Endodermal cell (in vitro differentiated cells): ENCODE measurements at places on chromosomes 11 and 22.

DNA sequence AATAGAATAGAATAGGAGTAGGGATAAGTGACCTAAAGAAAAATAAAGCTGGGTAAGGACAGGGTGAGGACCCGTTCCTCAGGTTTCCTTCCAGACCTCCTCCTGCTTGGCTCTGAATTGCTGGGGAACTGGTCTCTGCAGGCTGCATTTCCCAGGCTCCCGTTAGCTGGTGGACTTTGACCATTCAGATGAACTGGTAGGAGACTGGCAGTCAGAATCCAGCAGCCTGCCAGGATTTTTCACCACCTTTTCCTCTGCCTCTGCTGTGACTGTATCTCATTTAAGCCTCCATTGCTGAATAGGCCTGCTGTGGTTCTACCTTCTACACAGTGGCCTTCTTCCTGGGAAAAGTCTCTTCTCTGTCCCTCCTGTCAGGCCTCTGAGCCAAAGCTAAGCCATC lies 24.6 kb upstream of the SMPD1 start:
- no peak for DNase-seq

DNA sequence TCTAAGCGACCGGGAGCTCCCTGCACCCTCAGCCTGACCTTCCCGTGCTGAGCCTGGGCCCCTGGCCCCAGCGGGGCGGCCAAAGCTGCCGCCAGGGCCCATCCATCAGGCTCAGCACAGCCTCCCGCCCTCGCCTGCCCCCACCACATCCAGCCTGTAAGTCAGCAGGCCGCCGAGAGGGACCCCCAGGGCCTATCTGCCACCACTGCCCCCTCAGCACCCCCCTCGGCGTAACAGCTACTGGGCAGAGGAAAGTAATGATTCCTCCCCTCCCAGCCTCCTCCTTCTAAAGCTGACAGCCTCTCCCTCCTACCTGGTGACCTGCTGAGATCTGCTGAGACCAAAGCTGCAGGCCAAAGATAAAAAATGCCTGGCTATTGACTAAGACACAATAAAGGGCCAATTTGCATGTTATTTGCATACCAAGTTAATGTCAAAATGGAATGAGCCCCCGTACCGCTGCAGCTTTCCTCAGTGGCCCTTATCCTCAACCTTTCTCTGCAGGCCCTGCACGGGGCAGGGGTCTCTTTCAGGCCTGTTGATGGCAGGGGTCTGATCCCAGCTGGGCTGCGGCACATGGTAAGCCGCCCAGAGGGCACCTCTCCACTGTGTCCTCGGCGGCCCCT lies 51.6 kb downstream of the RPUSD4 start:
- DNase-seq, result peak; percentile 88

GRCh38 chr22:24323695-24324094 lies 53.1 kb downstream of the SPECC1L start:
- DNase-seq, result no peak

GRCh38 chr22:38694049-38694448 lies 6.7 kb downstream of the JOSD1 start:
- no peak for DNase-seq

- DNase-seq, result no peak
These were observed 4.6 kb downstream of the TNRC6B start for GRCh38 chr22:40182231-40182835.

- DNase-seq, result peak; percentile 95
These were observed 97.5 kb downstream of the TSPAN18 start for GRCh38 chr11:44824300-44824704.

- no peak for DNase-seq
These were observed 349 bp downstream of the TSSC4 start for GRCh38 chr11:2400762-2401435.

DNA sequence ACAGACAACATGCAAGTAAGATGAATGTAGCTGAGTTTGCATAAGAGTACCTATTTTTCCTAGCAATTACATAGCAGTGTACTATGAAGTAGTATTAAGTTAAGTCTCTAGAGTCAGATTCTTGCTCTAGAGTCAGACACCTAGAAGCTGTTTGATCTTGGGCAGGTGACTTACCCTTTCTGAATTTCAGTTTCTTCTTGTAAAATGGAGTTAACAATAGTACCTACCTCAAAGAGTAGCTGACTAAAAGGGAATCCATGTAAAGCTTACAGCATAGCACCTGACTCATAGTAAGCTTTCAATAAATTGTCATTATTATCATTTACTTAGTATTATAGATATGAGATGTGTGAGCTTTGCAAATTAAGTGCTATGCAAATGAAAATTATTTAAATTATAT lies 47.8 kb upstream of the PTPRJ start:
- no peak for DNase-seq

DNA sequence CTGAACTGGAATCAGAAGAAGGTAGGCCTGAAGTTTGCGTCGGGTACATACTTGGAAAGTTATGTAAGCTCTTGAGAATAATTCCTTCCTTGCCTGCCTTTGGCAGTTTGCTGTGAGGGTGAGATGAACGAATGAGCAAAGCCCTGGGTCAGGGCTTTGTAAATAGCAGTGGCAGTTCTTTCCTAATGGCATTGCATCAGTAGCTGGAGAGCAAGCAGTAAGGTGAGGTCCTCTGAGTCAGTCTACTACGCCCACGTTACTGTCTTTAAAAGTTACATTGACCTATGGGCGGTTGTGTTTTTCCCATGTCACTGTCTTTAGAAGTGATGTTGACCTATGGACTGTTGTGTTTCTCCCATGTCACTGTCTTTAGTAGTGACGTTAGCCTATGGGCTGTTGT lies 179.1 kb upstream of the E2F8 start:
- no peak for DNase-seq

DNA sequence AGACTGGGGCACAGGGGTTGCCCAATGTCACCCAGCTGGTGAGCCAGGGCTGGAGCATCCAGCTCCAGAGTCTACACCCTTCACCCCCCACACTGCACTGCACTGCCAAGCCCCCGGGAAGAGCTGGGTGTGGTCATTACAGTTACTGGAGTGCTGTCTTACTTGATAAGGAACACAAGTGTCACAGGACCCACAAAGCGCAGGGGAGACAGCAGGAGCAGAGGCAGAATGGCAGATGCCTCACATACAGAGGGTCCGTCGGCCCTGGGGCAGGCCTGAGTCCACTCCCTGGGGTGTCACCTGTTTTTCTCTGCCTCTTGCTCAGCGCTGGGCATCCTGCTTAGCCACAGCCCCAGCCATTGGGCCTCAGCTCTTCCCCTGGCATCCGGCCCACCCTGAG lies 7.7 kb downstream of the IL2RB start:
- no peak for DNase-seq

GRCh38 chr11:69057236-69057635 lies 8.5 kb downstream of the TPCN2 start:
- no peak for DNase-seq

DNA sequence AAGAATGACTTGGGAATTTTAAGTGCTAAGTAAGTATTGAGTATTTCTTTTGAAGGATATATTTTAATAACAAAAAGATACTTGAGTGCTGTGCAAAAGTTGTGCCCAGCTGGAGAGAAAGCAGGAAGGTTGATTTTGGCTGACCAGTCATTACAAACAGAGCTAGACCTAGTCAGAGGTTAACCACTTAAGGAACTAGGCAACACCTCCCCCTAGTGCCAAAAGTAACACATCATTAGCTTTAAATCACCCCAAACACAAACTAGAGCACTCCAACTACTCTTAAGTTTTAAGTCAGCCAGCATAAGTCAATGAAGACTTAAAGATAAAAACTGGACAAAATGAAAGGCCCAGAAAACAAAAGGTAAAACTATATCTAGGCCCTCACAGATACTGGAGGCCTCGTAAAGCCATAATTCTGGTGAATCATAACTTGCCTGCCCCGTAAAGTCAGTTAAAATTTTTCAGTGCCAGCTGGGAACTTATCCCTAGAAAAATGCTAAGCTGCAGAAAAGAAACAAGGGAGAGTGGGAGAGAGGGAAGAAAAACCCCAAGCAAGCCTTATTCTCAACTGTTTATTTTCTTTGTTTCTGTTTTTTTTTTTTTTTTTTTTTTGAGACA lies 4.6 kb downstream of the TMEM9B start:
- DNase-seq, result peak; percentile 68

DNA sequence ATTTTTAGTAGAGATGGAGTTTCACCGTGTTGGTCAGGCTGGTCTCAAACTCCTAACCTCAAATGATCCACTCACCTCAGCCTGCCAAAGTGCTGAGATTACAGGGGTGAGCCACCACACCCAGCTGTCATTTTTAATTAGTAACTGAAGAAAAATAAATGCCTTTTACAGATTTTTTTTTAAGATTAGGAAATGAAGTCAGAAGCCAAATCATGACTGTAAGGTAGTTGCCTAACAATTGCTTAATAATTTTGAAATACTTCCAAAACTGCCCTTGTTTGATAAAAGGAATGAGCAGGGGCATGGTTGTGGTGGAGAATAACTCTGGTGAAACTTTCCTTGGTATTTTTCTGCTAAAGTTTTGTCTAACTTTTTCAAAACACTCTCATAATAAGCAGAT lies 98.9 kb upstream of the SLC5A12 start:
- no peak for DNase-seq

- DNase-seq, result no peak
These were observed 2.5 kb downstream of the GNG3 start for GRCh38 chr11:62710001-62710345.

- no peak for DNase-seq
These were observed 31.7 kb upstream of the MSANTD2 start for GRCh38 chr11:124831897-124832296.

DNA sequence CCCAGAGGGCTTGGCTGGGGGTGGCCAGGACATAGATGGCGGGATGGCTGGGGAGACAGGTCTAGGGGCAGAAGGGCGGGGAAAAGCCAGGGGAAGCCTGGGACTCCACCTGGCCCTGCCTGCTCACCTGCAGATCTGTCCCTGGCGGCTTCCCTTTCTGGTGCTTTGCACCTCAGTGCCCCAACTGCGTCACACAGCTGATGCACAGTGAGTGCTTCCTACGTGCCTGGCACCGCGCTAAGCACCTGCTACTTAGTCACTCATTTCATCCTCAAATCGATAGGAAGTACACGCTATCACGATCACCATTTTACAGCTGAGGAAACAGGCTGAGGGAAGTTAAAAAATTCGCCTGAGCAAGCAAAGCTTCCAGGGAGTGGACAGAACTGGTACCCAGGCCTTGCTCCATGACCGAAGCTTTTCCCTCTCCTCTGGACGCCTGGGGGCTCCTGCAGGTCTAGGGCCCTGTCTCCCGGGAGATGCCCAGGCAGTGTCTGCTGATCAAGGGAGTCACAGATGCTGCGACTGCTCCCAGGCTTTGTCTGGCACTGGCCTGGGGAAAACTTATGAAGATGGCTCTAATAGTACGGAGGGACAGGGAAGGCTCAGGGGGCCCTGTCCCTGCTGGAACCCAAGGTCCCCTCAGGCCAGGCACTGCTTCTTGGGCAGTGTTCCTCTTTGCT lies 63.0 kb upstream of the TTLL12 start:
- DNase-seq, result no peak

- peak; percentile 89 for DNase-seq
These were observed 99.1 kb downstream of the XRRA1 start for GRCh38 chr11:74849525-74850391.

DNA sequence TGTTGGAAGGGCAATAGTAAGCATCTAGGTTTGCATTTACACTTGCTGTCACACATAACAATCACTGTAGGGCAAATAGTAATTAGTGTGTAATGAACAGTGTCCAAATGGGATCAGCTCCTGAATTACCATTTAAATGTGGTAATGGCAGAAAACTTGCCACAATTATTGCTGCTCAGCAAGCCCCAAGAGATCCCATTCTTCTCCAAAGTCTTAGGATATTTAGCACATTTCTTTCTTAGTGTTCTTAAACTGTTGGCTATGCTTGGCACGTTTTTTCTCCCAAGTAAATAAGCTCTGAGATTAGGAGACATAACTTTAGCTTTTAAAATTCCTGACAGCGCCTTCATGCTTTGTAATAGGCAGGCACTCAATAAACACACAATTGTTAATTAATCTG lies 1037.0 kb downstream of the DLG2 start:
- no peak for DNase-seq

GRCh38 chr11:30984442-30984816 lies 385.1 kb downstream of the DCDC1 start:
- no peak for DNase-seq

DNA sequence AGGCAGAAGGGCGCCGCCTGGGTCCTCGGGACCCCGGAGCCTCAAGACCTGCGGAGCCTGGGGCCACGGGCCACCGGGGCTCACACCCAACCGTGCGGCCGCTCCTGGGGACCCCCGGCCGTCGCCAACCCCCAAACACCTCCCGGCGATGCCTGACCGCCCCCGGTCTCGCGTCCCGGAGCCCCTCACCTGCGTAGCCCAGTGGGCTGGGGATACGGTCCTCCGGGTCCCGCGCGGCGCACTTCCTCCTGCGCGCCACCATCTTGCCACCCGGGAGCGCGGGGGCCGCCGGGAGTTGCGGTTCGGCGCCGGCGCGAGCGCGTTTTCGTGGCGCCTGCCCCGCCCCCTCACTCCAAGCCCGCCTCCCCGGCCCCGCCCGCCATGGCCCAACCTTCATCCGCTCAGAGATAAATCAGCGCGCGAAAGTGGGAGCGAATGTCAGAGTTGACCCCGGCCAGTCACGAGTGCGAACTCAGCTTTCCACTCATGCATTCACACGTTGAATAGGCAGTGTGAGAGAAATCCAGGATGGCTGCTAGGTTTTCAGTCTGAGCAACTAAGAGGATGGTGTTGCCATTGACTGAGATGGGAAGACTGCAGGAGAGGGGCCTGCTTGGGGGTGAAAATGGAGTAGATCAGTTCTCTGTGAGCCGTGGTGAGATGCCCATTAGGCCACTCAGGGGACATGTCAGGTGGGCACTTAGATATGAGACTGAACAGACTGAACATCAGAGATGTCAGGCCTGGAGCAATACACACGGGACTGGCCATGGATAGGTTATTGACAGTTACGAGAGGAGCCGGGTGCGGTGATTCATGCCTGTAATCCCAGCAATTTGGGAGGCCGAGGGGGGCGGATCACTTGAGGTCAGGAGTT lies at the start of gene RRP7A:
TSS of gene RRP7A (minus strand) at position 272 of the 877 bp plus-strand sequence. CDS start at position 262, 10 bp downstream.
- DNase-seq, result peak; percentile 91

DNA sequence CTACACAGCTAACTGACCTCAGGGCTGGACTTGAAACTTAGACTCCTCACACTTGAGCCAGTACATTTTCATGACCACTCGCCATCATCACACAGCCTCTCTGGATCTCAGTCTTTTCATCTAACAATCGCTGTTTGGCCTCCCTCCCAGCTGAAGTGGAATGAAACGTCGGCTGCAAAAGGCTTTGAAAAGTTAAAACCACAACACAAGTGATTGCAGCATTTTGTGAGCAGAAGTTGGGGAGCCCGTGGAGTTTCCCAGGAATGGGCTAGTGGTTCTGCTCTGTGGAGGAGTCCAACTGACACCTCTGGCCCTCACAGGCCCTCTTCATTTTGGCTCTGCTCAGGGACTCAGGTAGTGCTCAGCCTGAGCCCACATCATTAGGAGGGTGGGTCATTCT lies 35.9 kb upstream of the TRIM29 start:
- no peak for DNase-seq

DNA sequence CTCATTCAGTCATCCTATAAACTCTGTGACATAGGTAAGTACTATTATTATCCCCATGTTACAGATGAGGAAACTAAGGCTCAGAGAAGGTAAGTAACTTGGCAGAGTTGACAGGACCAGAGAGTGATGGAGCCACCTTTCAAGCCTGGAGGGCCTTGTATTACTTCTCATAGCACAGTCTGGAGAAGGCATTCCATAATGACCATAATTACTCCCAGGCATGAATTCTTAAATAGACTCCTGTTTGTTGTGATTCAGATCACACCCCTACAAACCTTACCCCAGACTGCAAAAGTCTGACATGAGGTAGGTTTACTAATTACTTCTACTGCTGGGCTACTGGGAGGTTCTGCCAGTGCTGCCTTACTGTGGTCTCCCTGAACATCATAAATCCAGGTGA lies 77.0 kb downstream of the CD44 start:
- DNase-seq, result no peak
